SW 1271 (cell line): ENCODE measurements at places on chromosomes 7 and 10.
A peak's percentile ranks its signal among the peaks of the same experiment; 100 is the strongest.

GRCh38 chr10:123704076-123704475, 37.9 kb downstream of the GPR26 start:
- no peak for DNase-seq

GRCh38 chr10:58384095-58384494, 1.1 kb upstream of the TFAM start:
- no peak for DNase-seq

GRCh38 chr7:85600395-85600794, 413.5 kb upstream of the SEMA3D start:
- DNase-seq: no peak

DNA sequence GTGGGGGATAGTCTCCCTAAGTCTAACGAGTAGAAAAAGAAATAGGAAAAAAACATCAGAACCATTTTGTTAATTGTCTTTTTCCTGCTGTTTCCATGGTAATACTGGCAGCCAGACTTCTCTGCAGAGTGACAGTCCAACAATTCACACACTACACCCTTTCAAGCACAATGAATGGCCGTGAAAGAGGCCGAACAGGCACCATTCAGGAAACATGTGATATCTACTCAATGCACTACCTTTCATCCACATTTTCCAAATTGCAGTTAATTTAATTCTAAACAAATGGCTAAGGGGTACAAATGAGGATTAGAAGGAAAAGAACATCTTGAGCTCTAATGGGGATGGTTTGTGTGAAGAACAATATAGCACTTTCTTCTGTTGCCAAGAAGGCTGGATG, 358.5 kb upstream of the ANKRD30A start:
- DNase-seq: no peak

DNA sequence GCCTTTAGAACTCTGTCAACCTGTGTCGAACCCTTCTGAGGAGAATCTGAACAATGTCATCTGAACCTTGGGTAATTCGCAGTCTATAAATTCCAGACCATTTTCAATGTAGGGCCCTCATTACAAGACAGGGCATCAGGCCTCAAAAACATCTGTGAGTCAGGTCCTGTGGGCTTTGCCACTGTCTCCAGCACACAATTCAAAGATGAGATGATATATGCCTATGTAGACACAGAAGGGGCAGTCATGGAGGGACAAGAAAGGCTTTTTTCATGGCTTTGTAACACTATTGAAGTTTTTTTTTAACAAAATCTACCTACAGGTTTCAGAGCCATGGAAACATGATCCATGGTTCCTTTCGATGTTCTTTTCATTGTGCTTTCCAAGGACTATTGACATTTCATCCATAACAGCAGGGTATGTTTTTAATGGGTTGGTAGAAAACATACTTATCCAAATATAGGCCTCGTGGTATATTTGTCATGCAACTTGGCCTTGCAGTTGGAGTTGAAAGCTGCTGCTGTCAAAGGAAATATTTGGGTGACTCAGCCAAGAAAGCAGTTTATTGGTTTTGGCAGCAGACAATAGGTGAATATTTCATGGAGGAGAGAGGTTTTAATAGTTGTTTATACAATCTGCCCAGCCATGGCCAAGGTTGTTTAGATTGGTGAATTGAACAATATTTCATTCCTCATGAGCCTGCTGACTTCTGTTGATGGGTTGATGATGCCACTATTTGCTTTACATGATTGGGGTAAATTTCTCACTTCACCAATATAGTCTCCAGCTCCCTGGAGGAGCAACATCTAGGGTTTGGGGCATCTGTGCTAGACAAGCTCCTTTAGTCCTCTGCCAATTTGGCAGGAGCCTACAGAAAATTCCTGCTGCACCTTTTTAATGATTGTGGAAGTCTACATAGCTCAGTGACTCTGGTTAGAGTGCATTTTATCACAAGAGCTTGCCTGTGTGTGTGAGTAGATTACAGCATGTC, 158.4 kb upstream of the TMEM72 start:
- DNase-seq: no peak

- DNase-seq: no peak
These were observed 87.0 kb downstream of the RAPGEF5 start for GRCh38 chr7:22269963-22270362.

GRCh38 chr10:48279081-48279751, 4.7 kb upstream of the FRMPD2 start:
- DNase-seq: no peak

GRCh38 chr10:7449063-7449695, 38.3 kb upstream of the SFMBT2 start:
- no peak for DNase-seq

DNA sequence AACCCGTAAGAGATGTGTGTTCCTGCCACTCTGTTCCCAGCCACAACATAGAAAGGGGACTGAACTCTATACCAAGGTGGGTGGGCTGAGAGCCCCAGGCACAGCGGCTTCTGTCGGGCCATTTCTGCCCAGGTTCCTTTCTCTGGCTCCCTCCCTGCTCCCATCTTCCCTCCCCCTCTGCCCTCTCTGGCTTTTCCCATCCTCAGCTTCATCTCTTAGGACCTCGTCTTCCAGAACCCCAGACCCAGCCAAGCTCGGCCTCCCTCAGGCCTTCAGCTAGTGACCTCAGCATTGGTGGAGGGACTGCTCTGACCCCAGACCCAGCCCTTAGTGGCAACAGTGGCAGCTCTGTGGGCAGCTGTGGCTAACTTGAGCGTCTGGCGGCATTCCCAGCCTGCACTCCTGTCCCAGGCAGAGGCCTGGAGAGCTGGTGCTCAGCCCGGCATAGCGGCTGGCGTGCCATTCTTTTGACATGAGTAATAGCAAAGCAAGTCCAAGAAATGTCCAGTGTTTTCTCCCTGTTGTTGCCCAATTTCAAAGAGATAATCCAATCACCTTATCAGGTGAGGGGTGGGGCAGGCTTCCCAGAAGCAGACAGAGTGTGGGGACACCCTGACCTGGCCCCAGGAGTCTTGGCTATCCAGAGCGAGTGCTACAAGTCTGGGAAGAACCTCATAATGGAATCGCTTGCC, 15.9 kb downstream of the PTPRE start:
- DNase-seq: no peak

- DNase-seq: no peak
These were observed 42.1 kb downstream of the NOD1 start for GRCh38 chr7:30436518-30436917.

DNA sequence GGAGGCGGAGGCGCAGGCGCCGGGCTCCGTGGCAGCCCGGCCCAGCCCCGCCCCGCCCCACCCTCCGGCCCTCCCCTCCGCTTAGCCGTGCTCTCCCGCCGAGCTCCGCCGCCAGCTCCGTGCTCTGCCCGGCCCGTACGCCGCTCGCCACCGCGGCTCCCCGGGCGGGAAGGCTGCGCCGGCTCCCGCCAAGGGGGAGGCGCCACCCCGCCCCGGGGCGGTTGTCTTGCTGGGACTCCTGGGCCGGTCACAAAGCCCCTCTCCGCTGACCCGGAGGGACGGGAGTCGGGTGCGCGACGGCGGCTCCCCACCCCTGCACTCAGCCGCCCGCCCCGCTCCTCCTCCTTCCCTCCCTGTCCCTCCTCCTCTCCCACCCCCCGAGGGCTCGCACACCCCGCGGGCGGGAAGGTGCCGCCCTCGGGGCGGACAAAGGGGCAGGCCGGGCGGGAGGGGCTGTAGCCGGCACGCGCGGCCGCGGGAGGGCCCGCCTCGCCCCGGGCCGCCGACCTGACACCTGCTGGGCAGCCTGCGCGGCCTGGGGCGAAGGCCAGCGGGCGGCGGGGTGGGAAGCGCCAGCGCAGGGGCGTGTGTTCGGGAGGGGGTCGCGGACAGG, 11.5 kb upstream of the SP8 start:
- peak; percentile 80 for DNase-seq

DNA sequence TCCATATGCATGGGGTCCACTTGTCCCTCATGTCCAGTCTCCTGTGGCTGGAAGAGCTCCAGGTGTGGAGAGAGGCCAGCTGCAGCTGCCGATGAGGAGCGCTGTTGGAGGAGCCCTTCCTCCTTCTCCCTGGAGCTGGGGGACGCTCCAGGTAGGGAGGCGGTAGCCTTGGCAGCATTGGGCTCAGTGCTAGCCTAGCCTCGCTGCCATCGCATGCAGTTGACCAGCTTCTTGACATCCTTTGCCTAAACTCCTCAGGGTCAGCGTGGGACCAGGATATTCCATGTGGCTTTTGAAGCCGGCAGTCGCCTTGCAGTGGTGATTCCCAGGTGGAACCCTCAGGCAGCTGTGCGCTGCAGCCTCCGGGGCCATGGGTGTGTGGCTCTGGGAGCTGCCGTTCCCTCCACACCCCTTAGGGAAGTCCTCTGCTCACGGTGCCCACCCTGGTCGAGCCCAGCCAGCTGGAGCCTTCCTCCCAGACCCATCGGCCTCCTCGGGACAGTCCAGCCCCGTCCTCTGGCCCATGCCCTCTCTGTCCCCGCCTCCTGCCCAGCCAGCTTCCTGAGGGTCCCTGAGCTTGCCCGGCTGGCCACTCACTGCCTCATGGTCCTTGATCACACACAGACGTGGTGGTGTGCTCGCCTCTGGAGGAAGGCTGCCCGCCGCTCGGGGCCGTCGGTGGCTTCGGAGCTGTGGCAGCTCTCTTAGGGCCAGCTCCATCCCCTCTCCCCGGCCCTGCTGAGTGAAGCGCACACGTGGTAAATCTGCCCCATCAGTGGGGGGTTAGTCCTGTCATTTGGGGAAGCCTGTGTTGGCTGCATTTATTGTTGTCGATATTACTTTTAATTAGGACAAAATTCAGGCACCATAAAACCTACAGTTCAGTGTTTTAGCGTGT, 21.2 kb downstream of the INPP5A start:
- no peak for DNase-seq
